ENCODE measurements at places on chromosomes 6 and 20. TPM values are rescaled to one million over a fixed set of nuclear protein-coding genes. Genes with fewer than 3 reads are reported as not detected.

Gene TUBB2A
- total RNA-seq: 99.8 TPM

Gene LPA
- total RNA-seq: 0.10 TPM

Gene HLA-DMB
- 1.7 TPM for total RNA-seq

Gene BCLAF1
- 60.1 TPM for total RNA-seq

Gene RALGAPA2
- 1.8 TPM for total RNA-seq

Gene DPPA5
- total RNA-seq: not detected

Gene ITCH
- 22.6 TPM for total RNA-seq

Gene INSM1
- total RNA-seq: not detected

Gene C20orf141
- total RNA-seq: 0.49 TPM

Gene ENPP4
- 0.31 TPM for total RNA-seq

Gene MACROD2
- total RNA-seq: 0.34 TPM

Gene IL17A
- not detected for total RNA-seq

Gene ENPP5
- not detected for total RNA-seq

Gene RHAG
- not detected for total RNA-seq

Gene SMOC2
- total RNA-seq: 0.03 TPM

Gene GABBR1
- total RNA-seq: 6.1 TPM

Gene VGLL2
- not detected for total RNA-seq

Gene DACT2
- total RNA-seq: 0.06 TPM

Gene CST5
- total RNA-seq: not detected

Gene ABHD16B
- not detected for total RNA-seq

Gene RIMS1
- not detected for total RNA-seq

Gene HSPA1L
- total RNA-seq: 1.2 TPM

Gene DUSP15
- 0.87 TPM for total RNA-seq

Gene LY86
- not detected for total RNA-seq

Gene MRPS26
- total RNA-seq: 159 TPM

Gene TMEM244
- total RNA-seq: not detected

Gene GSTA2
- total RNA-seq: not detected
